ENCODE measurements at places on chromosomes 3 and 15.

DNA sequence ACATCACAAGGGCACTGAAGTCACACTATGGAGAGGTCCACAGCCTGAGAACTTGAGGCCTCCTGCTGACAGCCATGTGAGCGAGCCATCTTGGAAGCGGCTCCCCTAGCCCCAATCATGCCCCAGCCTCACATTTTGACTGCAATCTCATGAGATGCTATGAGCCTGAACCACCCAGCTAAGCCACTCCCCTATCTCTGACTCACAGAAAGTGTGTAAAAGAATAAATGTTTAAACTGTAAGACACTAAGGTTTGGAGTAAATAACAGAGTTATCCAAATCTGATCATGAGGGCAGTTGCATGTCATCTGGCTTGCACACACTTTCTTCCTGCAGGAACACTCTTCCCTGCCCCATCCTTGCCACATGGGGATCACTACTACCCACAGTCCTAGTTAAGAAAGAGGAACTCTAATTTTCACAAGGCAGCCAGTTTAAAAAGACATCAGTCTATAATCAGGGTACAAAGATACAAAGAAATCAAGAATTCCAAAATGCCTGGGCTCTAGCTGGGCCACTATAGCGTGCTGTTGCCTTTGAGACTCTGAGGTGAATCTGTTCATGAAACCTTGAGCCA is 494.2 kb downstream of the FOXP1 start:
- DNase-seq: no peak

DNA sequence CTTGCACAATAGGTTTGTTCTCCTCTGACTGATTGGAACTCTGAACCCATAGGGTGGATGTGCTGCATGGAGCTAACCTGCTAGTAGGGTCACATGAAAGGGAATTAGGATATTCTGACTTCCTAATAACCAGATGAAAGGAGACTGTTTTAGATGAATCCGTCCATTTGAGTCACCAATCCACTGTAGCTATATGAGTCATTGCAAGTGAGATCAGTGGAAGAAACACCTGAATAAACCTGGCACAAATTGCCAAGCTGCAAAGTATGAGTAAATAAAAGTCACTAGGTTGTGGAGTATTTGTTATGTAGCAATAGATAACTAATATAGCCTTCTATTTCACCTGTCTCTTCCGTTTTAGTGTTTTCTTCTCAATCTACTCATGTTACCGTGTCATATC is 584.4 kb downstream of the PDCD6IP start:
- no peak for DNase-seq

- peak; percentile 49 for DNase-seq
These were observed 605 bp downstream of the DCUN1D1 start for GRCh38 chr3:182979674-182980191.

DNA sequence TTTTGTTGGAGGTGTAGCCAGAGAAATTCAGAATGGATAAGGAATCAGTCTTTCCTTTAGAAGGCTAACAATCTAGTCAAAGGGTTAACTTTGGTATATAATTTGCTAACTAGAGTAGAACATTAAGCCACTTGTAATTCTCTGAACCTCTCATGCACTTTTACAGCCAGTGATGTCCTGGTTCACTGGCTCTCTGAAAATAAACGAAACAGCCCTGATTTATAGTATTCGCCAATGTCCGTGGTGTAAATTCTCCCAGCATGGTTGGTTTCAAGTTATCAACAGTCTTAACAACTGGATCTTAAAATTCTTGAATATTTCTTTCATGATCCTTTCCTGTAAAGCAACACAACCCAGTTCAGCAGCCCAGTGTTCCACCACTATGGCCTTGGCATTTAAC is 500.4 kb upstream of the CDIN1 start:
- DNase-seq: no peak

DNA sequence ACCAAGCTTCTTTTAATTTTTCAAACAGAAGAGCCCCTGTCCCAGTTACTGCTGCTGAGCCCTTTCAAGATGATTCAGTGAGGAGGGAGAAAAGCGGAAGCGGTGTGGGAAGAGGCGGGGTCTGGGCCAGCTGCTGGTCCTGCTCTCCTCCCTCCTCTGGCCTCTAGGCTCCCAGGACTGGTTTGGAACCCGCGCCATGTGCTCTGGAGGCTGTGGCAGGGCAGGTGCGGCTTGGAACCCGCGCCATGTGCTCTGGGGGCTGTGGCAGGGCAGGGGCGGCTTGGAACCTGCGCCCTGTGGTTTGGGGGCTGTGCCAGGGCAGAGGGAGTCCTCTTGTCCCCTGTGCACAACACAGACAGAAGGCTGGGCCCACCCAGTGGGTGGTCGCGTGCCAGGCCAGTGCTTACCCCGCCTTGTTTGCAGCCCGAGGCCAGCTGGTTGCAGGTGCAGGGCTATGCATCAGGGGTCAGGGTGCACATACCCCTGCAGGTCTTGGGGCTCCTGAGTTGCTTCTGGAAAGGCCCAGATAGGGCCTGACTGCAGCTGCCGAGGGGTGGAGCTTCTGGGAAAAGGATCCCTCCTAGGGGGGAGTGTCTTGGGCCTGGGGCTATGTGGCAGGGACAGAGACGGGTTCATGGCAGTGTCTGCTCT is 12.2 kb downstream of the ALG1L2 start:
- DNase-seq: peak; percentile 68

GRCh38 chr3:196843435-196844110 is 24.1 kb upstream of the SENP5 start:
- no peak for DNase-seq

- no peak for DNase-seq
These were observed 726.0 kb upstream of the CFAP20DC start for GRCh38 chr3:59775761-59776325.

DNA sequence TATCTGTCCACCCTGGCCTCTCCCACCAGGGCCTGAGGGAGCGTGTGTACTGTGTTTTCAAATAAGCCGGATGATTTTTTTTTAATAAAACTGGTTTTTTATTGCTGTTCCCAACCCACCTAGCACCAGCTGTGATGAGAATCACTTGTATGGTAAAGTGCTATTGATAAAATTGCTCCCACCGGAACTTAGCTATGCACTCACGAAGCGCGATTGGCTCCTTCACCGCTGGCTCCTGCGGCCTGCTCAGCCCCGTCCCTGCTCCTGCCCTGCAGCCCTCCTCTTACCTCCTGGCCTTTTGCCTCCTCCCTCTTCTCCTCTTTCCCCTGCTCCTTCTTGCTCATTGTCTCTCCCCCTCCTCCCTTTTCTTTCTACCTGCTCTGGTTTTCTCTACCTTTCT is 183.7 kb downstream of the TLE3 start:
- no peak for DNase-seq

DNA sequence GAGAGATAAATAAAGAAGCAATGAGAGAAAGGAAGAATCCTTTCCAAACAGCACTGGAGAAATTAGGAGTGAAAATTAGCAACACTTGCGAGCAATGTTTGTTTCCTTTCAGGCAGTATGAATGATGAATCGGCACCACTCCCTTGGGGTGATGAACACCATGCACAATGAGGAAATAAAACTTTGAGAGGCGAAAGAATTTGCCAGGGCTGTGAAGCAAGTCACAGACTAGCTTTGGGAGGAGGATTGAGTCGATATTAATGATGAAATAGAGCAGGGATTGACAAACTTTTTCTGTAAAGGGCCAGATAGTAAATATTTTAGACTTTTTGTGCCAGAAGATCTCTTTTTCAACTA is 237.7 kb downstream of the AGBL1 start:
- no peak for DNase-seq

DNA sequence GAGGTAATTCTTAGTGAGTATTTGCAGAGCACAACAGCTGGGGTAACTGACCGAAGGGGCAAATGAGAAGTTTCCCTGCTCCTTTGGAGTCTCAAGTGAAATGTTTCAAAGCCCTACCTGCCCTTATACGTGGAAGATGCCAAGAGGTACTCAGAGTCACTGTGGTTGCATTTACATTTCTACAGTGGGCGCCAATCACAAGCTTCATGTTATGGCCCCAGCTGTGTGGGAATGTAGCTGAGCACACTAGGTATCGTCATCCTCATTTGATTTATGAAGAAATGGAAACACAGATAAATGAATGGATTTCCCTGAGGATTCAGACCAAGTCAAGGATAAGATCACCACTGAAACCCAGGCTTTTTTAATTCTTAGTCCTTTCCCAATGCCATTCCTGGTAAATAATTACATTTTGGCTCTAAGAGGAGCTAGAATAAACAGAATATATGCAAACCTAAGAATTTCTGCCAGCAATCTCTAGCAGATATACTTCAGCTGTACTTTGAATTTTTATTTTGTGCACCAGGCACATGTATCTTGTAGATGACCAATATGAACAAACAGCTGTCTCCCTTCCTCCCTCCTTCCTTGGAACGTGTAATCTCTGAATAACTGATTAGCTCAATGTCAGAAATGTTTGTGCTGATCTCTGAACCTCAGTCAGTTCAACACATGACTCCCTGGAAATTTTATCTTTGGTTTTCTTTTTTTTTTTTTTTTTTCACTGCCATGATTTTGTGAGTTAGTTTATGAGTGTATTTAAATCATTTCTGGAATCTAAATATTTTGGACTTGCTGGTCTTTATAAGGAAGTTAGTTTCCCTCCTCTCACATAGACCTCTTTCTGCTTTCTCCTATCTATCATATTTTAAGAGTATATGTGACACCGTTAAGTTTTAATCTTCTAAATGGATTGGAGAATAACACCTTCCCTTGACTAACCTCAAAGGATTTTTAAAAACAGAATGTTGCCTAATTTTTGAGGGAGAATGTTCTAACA is 69.2 kb downstream of the MAP2K5 start:
- no peak for DNase-seq

DNA sequence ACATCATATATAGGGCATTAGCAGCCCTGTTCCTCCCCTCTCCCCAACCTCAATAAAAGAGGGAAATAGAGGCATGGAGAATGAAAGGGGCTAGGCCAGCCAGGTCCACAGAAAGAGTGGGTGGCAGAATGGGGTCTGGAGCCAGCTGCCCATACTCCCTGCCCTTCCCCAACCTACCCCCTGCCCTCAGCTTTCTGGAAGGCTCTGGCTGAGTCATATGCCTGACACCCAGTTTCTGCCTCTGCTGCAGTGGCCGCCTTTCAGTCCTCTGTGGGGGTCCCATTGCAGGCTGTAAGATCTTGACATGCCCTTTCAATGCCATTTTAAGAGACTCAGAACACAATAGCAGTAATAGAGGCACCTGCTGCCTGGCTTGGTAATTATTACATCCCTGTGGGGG is 95.7 kb downstream of the LINGO1 start:
- DNase-seq: no peak

GRCh38 chr3:153295901-153296300 is 133.9 kb downstream of the RAP2B start:
- no peak for DNase-seq

DNA sequence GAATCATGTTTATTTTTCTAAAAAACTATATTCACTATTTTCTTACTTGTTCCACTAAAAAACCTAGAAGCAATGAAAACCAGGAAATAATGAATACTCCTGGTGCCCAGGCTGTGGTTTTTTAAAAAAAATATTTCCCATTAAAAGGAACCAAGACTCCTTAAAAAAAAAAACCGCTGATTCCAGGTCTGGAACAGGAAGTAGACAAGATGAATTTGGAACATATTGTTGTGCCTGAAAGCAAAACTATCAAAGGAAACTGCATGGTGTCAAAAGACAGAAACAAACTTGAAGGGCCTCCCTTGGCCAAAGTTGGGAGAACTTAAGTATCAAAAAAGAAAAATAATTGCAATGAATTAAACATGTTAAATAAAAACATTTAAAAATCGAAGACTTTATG is 245.3 kb upstream of the P2RY1 start:
- DNase-seq: no peak

- DNase-seq: no peak
These were observed 912.7 kb downstream of the TUSC7 start for GRCh38 chr3:117622171-117622841.

GRCh38 chr3:141828890-141829289 is 47.6 kb upstream of the ATP1B3 start:
- DNase-seq: no peak

GRCh38 chr3:105823149-105823867 is 45.5 kb downstream of the CBLB start:
- DNase-seq: no peak

GRCh38 chr15:78727561-78727960 is 83.7 kb downstream of the ADAMTS7 start:
- DNase-seq: no peak

GRCh38 chr3:62436785-62437184 is 63.4 kb upstream of the FEZF2 start:
- DNase-seq: no peak

DNA sequence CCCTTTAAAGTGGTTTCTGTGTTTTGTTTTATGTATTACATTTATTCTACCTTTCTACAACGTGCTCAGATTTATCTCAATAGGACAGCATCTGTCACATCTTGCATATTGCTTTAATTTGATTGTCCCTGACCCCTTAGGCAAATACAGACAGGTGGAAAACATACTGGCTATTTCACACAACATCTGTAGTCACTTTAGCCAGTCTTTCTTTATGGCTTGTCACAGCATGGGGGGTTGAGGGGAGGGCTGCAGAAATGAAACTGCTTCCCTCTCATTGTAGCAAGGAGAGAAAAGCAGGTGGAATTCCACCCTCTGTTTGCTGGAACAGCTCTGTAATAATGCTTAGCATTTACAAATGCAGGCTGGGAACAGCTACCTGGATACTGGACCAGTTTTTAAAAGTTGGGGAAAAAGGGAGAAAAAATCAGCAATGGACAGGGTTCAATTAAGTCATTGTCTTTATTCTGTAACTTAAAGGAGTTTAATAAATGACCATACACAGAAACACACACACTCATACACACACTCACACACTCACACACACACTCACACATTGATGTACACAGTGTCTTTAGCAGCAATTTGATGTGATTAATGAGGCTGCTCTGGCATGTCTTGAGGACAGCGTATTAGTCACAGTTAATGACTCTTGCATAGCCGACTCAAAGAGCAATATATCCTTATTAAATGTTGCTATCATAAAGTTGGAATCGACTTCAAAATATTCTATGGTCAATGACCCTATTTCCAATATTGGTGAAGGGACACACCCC is 283.7 kb upstream of the GBE1 start:
- no peak for DNase-seq

GRCh38 chr15:31463521-31464102 is 137.0 kb downstream of the KLF13 start:
- no peak for DNase-seq

DNA sequence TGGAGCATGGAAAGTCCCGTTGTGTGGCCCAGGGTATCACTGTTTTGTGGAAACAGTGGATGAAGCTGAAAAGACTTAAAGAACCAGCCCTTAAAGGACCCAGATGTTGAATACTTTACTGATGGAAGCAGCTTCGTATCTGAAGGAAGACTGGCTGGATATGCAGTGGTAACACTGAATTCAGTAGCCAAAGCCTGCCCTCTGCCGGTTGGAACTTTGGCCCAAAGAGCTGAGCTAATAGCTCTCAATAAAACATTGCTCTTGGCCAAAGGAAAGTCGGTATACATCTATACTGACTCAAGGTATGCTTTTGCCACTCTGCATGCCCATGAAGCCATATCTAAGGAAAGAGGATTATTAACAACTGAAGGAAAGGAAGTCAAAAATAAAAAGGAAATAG is 885.4 kb downstream of the PDCD6IP start:
- DNase-seq: peak; percentile 38

- DNase-seq: no peak
These were observed 2.5 kb upstream of the GPR176 start for GRCh38 chr15:39922462-39923092.

Data from activated T-cell treated with anti-CD3 and anti-CD28 coated beads, Interleukin-2, amount 50 U/mL, for 48 hours (primary cell).